Left ventricle myocardium inferior (tissue), 1 donor: ENCODE measurements at places on chromosomes 1 and 21. TPM values are rescaled to one million over a fixed set of nuclear protein-coding genes. Genes with fewer than 3 reads are reported as not detected.

- no peak within 1 kb of the TSS for H3K4me3 ChIP-seq
- no peaks in the 10 kb centered on the region for H3K36me3 ChIP-seq
- H3K27ac ChIP-seq, result no peak within 1 kb of the TSS
- peaks cover 60% of the 10 kb centered on the region for H3K27me3 ChIP-seq
- H3K4me1 ChIP-seq, result no peaks in the 10 kb centered on the region
Observed at GRCh38 chr1:152089014-152089674, at the start of gene TCHHL1. TSS of gene TCHHL1 (minus strand) at chr1:152089064. CDS start at chr1:152088143, 921 bp downstream.

TMEM82 gene
- not detected for total RNA-seq

NUDT4B gene
- not detected for total RNA-seq

DNA sequence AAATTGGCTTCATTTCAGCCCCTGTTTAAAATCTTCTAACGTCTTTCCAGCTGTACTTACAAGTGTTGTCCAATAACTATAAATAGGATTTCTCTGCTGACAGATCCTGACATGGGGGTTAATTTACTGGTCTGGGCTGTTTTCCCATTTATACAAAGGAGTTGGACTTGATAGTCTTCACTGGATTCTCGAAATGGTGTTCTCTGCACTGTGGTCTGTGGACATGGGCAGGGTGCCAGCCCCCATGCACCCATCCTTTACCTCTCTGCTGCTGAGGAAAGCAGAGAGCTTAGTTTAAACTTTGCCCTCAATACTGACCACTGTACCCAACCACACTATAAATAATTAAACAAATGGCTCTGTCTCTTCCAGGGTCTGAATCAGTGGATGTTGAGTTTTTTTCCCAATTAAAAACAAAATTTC is 5.2 kb downstream of the DIO1 start:
- no peak overlapping the region for H3K27ac ChIP-seq
- peak; percentile 25 for DNase-seq
- H3K4me1 ChIP-seq, result peaks cover 10% of the 10 kb centered on the region
- no peak overlapping the region for H3K4me3 ChIP-seq
- H3K27me3 ChIP-seq, result peaks cover 3% of the 10 kb centered on the region
- no peaks in the 10 kb centered on the region for H3K36me3 ChIP-seq

- no peaks in the 10 kb centered on the region for H3K36me3 ChIP-seq
- H3K27ac ChIP-seq, result no peak overlapping the region
- H3K4me1 ChIP-seq, result peaks cover 6% of the 10 kb centered on the region
- H3K4me3 ChIP-seq, result no peak overlapping the region
- no peak for DNase-seq
Observed at GRCh38 chr1:24278726-24279125, 40.4 kb upstream of the GRHL3 start.

DNA sequence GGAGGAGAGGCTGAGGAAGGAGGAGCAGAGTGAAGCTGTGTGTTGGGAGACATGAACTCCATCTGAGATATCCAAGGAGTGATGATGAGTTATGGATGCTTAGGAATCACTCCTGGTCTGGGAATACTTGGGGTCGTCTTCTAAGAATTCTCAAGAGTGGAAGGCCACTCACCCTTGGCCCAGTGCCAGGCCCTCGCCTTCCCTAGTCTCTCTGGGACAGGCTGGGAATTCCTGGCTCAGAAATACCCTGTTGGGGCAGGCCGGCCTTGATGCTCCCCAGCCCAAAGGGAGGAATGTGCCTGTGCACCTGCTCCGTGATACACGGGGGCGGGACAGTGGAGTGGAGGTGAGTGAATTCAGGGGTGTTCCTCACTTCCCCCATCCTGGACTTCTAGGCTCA is 12.6 kb upstream of the LMNA start:
- no peaks in the 10 kb centered on the region for H3K27me3 ChIP-seq
- H3K4me3 ChIP-seq, result no peak overlapping the region
- no peaks in the 10 kb centered on the region for H3K36me3 ChIP-seq
- DNase-seq, result peak; percentile 49

C1orf56 gene
- 7.1 TPM for total RNA-seq

- H3K4me3 ChIP-seq, result no peak overlapping the region
- H3K27me3 ChIP-seq, result no peaks in the 10 kb centered on the region
- no peak for DNase-seq
- H3K27ac ChIP-seq, result no peak overlapping the region
- H3K36me3 ChIP-seq, result no peaks in the 10 kb centered on the region
Observed at GRCh38 chr1:97989094-97989680, 68.4 kb upstream of the DPYD start.

DNA sequence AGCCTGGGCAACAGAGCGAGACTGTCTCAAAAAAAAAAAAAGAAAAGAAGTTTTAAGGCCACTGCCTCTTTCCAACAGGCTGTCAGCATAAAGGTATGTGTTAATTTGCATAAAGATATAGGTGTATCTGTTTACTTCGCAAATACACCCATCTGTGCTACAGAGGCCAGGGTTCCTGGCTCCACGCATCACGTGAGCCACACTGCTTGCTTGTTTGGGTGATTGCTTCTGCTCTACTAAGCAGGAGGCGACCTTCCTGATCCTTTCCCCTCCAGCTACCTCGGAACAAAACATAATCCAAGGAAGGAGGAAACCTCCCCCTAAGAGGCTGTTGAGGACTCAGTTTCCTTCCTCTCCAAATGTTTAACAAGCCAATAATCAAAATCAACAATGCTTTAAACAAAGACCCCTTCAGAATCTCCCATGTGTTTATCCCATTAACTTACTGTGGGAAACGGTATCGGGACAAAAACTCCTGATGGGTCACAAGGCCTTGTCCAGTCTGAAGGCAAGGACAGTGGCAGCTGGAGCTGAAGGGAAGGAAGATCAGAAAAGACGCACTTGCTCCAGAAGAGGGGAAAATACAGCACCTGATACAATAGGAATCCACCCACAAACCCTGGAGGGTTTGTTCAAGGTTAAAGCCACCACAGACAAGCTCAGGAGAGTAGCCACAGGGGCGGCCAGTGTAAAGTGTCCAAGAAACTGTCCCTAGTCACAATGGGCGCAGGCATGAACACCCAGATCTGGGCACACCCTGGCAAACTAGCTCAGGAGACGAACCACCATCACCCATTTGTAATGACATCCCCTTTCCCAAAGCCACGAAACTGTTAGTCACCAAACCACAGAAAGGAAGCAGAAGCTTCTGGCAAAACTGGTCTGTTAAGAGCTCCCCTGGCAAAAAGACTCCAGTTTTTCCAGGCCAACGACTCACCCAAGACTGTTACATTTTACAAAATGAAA is 17.2 kb downstream of the CTNNBIP1 start:
- no peak for DNase-seq
- peak overlapping the region; percentile 88 for H3K27ac ChIP-seq
- H3K36me3 ChIP-seq, result no peaks in the 10 kb centered on the region
- peaks cover 73% of the 10 kb centered on the region for H3K4me1 ChIP-seq

KLHL20 gene
- 16.2 TPM for total RNA-seq

DNA sequence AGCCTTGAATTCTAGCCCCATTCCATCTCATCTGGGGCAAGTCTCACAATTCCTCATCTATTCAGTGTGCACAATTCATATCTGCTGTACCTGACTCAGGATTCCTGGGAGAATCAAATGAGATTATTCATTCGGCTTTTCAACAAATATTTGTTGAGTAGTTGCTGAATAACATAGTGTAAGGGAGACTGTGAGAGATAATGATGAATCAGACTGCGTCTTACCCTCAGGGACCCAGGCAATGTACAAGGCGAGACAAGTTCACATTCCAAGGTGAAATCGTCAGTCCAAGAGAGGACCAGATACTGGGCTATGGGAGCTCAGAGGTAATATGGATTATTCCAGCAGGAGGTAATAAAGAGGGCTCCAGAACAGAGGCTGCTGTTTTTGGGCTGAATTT is 67.8 kb upstream of the SMYD2 start:
- H3K27ac ChIP-seq, result no peak overlapping the region
- no peaks in the 10 kb centered on the region for H3K36me3 ChIP-seq
- H3K27me3 ChIP-seq, result peaks cover 6% of the 10 kb centered on the region
- peaks cover 10% of the 10 kb centered on the region for H3K4me1 ChIP-seq

NBPF12 gene
- 2.5 TPM for total RNA-seq

DNA sequence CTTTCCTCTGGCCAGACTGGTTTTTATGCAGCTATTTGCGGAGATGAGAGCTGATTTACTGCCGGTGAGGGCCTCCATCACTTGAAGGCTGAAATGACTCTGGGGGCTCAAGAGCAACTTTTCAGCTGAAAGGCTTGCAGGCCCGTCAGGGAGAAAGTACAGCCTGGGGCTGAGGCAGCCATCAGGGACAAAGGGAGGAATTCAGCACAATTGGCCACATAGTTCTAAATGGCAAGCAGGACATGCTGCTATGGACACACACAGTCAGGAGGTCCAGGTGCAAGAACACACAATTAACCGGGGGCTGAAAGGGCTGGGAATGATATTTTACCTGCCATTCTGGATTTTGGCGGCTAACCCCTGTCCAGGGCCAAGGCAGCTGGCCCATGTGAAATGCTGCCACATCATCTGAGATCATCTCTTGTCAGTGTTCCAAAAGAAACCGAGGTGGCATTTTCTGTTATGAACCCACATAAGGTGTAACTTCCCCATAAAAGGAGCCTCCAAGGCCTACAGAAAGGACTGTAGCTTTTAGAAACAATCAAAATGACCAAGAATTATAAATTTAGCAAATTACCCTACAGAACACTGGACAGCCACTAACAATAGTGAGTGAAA is 58.2 kb downstream of the LMX1A start:
- peaks cover 54% of the 10 kb centered on the region for H3K27me3 ChIP-seq
- H3K36me3 ChIP-seq, result no peaks in the 10 kb centered on the region
- no peaks in the 10 kb centered on the region for H3K4me1 ChIP-seq
- H3K27ac ChIP-seq, result no peak overlapping the region
- no peak for DNase-seq

GRCh38 chr1:67634396-67634935 is 50.5 kb upstream of the GADD45A start:
- no peak overlapping the region for H3K4me3 ChIP-seq
- no peaks in the 10 kb centered on the region for H3K27me3 ChIP-seq
- H3K4me1 ChIP-seq, result peaks cover 7% of the 10 kb centered on the region
- H3K27ac ChIP-seq, result no peak overlapping the region

DNA sequence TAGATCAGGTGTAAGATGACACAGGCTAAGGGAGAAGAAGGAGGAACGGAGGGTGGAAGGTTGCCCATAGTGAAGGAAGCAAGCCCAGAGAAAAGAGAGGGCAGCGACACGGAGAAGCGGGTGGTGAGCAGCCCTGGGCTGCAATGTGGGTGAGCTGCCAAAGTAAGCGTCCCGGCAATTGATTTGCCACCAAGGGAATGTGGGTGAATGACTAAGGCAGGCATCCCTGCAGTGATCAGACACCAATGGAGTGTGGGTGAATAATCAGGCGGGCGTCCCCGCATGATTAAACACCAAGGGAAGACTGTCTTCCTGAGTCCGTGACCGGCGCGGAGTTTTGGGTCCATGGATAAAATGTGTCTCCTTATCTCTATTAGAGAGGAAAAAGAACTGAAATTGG is 79.6 kb downstream of the UCHL5 start:
- peaks cover 3% of the 10 kb centered on the region for H3K4me1 ChIP-seq
- H3K27me3 ChIP-seq, result no peaks in the 10 kb centered on the region
- H3K4me3 ChIP-seq, result no peak overlapping the region
- no peak overlapping the region for H3K27ac ChIP-seq

GRCh38 chr21:44370027-44370735 is 16.8 kb downstream of the TRPM2 start:
- H3K27me3 ChIP-seq, result peaks cover 86% of the 10 kb centered on the region
- DNase-seq, result no peak
- H3K36me3 ChIP-seq, result no peaks in the 10 kb centered on the region
- H3K4me3 ChIP-seq, result peak overlapping the region; percentile 13
- H3K4me1 ChIP-seq, result peaks cover 4% of the 10 kb centered on the region
- no peak overlapping the region for H3K27ac ChIP-seq

DNA sequence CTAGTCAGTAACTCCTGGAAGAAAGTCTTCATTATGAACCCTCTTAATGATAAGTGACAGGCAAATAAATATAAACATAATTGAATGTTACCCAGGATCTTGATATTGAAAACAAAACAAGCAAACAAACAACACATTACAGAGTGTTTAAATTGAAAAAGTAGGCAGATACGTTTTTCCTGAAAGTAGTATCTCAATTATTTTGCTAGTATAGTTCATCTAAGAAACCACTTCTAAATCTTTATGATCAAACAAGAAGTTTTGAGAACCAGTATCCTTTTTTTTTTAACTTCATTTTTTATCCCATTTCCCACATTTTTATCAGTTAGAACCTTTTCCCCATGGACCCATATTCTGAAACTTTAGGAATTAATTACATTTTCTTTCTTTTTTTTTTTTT is 3.7 kb upstream of the WDR47 start:
- H3K4me1 ChIP-seq, result peaks cover 17% of the 10 kb centered on the region
- no peak overlapping the region for H3K27ac ChIP-seq
- no peaks in the 10 kb centered on the region for H3K27me3 ChIP-seq
- H3K36me3 ChIP-seq, result no peaks in the 10 kb centered on the region

GRCh38 chr1:14674030-14674429 is 75.5 kb downstream of the KAZN start:
- H3K36me3 ChIP-seq, result no peaks in the 10 kb centered on the region
- DNase-seq, result no peak
- no peaks in the 10 kb centered on the region for H3K4me1 ChIP-seq

GRCh38 chr21:25980710-25981109 is 189.9 kb downstream of the APP start:
- peak overlapping the region; percentile 29 for H3K27ac ChIP-seq
- H3K4me3 ChIP-seq, result no peak overlapping the region
- H3K4me1 ChIP-seq, result peaks cover 51% of the 10 kb centered on the region

EDARADD gene
- 1.4 TPM for total RNA-seq

GRCh38 chr1:24388331-24388885 is 25.2 kb downstream of the STPG1 start:
- H3K27me3 ChIP-seq, result no peaks in the 10 kb centered on the region
- no peak overlapping the region for H3K27ac ChIP-seq
- DNase-seq, result no peak
- H3K4me1 ChIP-seq, result peaks cover 35% of the 10 kb centered on the region

SPOCD1 gene
- total RNA-seq, result not detected

MYOC gene
- 1.0 TPM for total RNA-seq

PRAMEF9 gene
- not detected for total RNA-seq

DNA sequence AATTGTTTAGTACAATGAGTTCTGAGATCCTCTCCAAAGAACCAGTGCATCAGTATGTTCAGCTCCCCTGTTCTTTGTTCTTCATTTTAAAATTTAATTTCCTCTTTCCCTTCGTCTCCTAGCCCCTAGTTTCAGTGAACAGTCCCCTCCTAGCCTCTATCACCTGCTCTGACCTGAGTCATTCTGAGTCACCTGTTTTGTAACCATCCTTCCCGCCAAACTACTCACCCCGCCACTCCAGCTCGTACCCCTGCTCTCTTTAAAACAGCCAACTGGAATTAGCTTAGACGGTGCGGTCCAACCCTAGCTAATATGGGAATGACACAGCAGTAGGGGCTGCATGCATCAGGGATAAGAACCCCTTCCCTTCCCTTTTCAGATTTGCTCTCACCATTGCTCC is 16.8 kb upstream of the ERVH48-1 start:
- no peak overlapping the region for H3K27ac ChIP-seq
- no peak for DNase-seq
- peaks cover 12% of the 10 kb centered on the region for H3K4me1 ChIP-seq
- H3K36me3 ChIP-seq, result no peaks in the 10 kb centered on the region
- no peak overlapping the region for H3K4me3 ChIP-seq

RCSD1 gene
- 42.7 TPM for total RNA-seq
